ENCODE measurements at places on chromosomes 11 and 22.

GRCh38 chr11:61947486-61948210 is 2.5 kb upstream of the BEST1 start:
- peak; percentile 80 for DNase-seq

- DNase-seq: no peak
These were observed at the start of gene ANO1 for GRCh38 chr11:70078095-70078780. TSS of gene ANO1 (plus strand) at chr11:70078317. CDS start at chr11:70078607, 290 bp downstream.

GRCh38 chr22:38162881-38163843 is 18.5 kb downstream of the PLA2G6 start:
- DNase-seq: no peak

- no peak for DNase-seq
These were observed 85.9 kb upstream of the LDLRAD3 start for GRCh38 chr11:35857922-35858321.

GRCh38 chr11:90630176-90630575 is 407.3 kb upstream of the CHORDC1 start:
- no peak for DNase-seq
